ENCODE measurements at places on chromosomes 3 and 15.

GRCh38 chr3:190117981-190118380 lies 2.7 kb downstream of the P3H2 start:
- peak; percentile 52 for DNase-seq

DNA sequence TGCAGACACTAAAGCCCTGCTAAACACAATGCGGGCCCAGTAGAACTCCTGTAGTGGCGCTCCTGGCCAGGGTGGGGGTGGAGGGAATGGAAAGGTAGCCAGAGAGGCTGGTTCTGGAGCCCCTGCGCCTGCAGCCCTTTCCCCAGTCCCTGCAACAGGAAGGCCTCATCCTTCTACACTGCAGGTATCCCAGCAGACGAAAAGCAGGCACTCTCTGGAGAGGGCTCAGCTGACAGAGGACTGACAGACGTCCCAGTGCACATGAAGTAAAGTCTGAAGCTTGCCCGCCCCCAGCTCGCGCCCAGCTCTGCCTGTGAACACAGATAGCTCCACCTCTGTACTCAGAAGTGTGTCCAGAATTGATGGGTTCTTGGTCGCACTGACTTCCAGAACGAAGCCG lies 46.0 kb downstream of the NSMCE3 start:
- no peak for DNase-seq

- DNase-seq: no peak
Measured at GRCh38 chr15:48371961-48372360, 40.7 kb downstream of the DUT start.

DNA sequence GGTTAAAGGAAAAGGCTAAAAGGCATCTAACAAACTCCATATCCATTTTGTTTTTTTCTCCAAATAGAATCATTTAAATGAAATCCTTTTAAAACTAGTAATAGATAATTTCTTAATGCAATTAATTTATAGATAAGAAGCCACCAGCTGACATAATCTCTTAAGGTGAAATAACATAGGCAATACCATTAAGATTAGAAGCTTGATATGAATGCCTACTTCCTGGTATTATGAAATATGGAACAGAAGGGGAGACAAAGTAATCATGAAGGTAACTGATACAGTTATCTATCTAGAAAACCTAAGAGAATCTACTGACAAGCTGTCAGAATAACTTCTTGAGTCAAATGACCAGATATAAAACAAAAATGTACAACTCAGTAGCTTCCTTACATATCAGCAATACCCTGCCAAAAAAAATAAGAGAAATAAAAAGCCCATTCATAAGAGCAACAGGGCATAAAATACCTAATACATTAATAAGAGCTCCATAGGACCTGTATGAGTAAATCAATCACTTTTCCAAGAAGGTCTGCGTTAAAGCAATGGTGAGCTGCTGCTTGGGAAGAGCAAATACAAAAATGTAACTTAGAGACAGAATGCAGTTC lies 10.7 kb downstream of the EHD4 start:
- DNase-seq: no peak

GRCh38 chr3:146894406-146894805 lies 289.3 kb upstream of the PLSCR5 start:
- DNase-seq: no peak

DNA sequence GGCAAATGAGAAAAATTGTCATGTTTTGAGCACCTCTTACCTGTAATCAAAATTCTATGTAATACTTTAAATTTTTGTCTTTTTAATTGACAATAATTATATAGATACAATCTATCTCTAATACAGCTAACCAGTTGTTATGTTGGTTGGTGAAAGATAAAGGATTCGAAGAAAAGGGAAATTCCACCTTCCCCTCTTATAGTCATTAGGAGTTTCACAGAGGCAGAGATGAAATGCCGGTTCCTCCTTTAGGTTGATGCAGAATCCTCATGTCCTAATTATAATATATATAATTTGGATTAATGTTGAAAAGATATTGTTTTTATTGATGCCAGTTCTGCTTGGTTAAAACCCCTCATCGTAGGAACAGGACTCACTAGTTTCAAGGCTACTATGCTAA lies 67.1 kb downstream of the LRCH3 start:
- DNase-seq: no peak

GRCh38 chr15:63998489-63998888 lies 47.8 kb downstream of the DAPK2 start:
- no peak for DNase-seq

DNA sequence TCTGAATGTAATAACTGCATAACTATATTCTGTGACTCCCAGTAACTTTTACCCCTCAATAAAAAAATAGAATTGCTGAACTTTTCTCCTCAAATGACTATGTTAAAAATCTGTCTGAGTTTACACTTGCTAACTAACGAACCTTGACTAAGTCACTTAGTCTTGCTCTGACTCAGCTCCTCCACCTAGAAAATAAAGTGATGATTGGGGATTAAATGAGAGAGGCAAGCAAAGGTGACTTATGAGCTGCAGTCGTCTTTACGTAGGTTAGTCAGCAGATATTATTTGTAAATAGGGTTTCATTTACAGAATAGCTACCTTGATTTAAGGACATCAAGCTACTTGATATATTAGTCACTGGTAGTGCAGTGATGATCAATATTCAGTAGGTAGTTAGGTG lies 476.9 kb downstream of the MECOM start:
- no peak for DNase-seq

- DNase-seq: no peak
Measured at GRCh38 chr3:162428192-162428591, 931.6 kb downstream of the OTOL1 start.

DNA sequence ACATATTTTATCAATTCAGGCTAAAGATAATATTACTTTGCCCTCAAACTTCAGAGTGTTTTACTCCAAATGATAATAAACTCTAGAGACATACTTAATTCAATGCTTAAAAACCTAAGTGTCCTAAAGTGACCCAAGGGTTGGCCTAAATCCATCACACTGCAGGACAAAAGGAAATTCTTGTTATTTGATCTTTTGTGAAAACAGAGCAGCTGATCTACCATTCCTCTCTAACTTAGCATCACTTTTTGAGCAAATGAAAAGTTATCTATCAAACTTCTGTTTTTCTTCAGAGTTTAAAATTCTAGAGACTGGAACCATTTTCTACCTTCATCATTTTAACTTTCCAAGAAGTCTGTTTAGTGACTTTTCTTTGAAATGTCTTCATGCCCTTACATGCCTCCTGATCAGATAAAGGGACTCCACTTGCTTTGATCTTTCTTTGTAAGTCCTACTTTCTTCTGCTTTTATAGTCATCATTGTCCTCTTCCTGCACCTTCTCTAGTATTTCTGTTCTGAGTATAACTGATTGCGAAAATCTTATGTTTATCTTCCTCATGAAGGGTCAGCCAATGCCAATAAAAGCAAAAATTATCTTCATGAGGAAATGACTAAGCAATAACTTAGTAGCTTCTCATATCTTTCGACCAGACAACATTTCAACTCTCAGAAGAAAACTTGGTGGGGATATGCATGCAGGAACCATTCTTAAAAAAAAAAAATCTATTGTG lies 378.7 kb upstream of the TGFBR2 start:
- peak; percentile 49 for DNase-seq

DNA sequence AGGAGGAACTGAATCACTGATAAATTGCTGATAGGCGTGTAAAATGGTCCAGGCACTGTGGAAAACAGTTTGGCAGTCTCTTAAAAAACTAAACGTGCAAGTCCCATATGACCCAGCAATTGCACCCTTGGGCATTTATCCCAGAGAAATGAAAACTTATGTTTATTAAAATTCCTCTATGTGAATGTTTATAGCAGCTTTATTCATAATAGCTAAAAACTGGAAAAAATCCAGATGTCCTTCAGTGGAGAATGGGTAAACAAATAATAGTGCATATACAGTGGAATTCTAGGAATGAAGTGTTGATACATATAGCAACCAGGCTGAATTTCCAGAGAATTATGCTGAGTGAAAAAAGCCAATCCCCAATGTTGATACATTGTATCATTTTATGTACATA lies 482.2 kb upstream of the PDZRN3 start:
- DNase-seq: no peak

GRCh38 chr3:71136276-71136675 lies 447.3 kb downstream of the FOXP1 start:
- DNase-seq: no peak

GRCh38 chr3:46380471-46381221 lies 9.9 kb downstream of the CCR5 start:
- DNase-seq: peak; percentile 8

DNA sequence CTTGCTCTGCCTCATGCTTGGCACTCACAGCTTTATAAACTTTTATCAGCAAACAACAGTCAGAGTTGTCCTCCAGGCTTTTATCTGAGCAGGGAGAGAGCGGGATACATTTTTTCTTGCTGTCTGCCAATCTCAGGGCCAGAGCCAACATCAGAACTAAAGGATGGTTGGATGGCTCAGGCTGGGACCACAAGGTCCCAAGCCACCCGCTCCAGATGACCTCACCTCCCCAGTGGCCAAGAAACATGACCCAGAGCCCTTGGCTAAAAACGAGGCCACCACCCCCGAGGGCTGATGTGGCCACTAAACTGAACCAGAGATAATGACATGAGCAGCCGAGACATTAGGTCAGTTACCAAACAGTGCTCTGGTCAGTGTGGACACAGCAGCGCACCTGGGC lies 18.8 kb upstream of the SPATA12 start:
- DNase-seq: no peak

GRCh38 chr3:146342989-146343388 lies 92.1 kb upstream of the PLSCR4 start:
- no peak for DNase-seq

- peak; percentile 74 for DNase-seq
Measured at GRCh38 chr15:56491110-56491722, 26.3 kb upstream of the MNS1 start.

GRCh38 chr3:4794331-4794730 lies 184.9 kb upstream of the BHLHE40 start:
- no peak for DNase-seq

GRCh38 chr3:182609575-182610156 lies 183.6 kb upstream of the ATP11B start:
- DNase-seq: no peak

- DNase-seq: no peak
Measured at GRCh38 chr3:13021141-13022114, 51.8 kb downstream of the IQSEC1 start.

- no peak for DNase-seq
Measured at GRCh38 chr3:157447026-157447694, 10.5 kb downstream of the PTX3 start.

DNA sequence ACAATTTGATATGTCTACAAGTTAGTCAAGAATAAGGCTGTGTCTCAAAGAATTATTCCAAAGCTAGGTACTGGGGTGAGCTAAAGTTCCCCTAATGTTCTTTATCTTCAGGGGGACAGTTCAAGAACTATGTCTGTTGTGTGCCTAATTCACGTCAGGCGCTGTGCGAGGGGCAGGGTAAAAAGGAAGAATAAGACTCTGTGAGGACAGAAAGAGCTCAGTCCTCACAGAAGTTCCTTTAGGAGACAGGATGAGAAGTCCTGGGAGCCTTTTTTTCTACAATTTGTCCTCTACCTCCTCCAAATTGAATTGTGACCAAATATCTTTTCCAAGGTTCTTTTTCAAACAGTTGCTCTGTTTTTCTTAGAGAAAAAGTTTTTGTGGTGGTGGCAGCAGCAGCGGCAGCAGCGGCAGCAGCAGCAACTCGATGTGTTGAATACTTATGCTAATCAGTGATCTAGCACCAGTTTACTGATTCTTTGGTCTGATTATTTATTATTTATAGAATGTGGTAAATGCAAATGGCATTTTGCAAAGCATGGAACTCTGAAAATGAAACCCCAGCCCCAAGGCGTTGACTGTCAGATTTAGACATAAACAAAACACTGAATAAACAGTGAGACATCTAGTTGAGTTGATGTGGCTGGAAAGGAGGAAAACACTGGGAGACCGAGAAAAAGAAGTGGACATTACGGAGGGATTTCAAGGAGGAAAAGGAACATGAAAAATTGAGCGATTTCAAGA lies 88.6 kb downstream of the GTPBP8 start:
- no peak for DNase-seq

GRCh38 chr3:73055583-73055982 lies 5.9 kb upstream of the EBLN2 start:
- no peak for DNase-seq

- no peak for DNase-seq
Measured at GRCh38 chr15:61649046-61649445, 411.2 kb downstream of the VPS13C start.

DNA sequence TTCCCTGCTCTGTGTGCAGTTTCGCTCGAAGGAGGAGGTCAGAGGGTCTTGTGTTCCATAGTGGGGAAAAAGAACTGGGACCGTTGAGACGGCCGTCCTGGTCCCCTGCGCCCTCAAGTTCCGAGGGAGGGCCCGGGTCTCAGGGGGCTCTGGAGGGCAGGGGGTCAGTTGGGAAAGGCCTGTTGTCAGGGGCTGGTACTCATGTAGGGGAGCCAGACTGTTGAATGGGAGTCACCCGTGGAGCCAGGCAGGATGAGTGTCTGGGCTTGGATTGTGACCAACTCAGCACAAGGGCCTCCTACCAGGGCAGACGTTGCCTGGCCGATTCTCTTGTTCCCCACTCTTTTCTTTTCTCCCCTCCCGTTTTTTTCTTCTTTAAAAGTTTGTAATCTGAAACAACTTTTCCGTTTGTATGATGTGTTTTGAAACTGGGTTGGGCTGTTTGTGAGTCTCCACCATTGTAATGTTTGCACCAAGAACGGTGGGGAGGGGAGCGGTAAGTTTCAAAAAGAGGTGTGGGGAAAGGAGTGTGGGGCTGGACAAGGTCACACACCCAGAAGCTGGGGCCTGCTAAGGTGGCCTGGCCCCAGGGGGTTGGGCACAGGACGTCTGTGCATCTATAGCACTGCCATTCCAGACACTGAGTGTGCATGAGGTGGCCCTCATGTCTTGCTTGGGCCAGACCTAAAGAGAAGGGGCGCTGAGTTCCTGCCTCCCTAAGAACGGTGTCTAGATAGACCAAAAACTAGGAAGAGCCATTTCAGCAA lies 1.1 kb downstream of the CMTM7 start:
- DNase-seq: no peak

DNA sequence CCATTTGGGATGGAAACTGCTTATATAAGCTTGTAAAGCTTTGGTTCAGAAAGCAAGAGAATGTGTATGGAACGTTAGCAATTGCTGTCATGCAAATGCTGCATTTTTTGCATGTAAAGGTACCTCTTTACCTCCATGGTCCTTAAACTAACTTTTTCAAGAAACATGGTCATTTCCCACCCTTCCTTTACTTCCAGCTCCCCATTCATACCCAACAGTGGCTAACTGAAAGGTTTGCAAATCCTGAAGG lies 84.3 kb downstream of the SMAD3 start:
- no peak for DNase-seq

DNA sequence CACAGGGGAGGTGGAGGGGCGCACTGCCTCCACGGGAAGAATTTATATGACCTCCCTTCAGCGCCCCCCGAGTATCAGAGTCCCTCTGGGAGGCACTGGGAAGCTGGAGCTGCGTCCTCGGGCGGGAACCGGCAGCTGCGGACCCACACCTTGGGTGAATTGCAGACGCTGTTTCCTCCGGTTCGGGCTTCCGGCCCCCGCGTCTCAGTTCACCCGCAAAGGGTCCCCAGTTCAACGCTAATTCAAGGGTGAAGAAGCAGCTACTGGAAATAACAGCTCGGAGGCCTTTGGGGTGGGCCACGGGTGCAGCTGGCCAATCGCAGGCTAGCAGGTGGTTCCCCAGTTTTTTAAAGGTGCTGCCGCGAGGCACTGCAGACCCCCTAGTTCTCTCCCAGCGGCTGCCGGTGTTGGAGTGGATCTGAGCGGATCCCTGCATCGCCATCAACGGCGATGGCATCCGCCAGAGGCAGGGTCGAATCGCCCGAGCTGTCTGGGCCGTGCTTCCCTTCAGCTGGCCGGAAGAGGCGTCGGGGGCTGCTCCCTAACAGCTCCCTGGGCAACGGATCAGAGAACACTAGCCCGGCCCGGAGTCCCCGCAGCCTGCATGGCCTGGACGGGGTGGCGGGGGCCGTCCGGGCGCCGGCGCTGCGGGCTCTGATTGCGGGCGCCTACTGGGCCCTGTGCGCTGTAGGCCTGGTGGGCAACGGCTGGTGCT lies 19.4 kb upstream of the ADAMTS7 start:
- DNase-seq: no peak

Measured in astrocyte of the cerebellum (primary cell).